ENCODE measurements at places on chromosomes 3 and 15.

DNA sequence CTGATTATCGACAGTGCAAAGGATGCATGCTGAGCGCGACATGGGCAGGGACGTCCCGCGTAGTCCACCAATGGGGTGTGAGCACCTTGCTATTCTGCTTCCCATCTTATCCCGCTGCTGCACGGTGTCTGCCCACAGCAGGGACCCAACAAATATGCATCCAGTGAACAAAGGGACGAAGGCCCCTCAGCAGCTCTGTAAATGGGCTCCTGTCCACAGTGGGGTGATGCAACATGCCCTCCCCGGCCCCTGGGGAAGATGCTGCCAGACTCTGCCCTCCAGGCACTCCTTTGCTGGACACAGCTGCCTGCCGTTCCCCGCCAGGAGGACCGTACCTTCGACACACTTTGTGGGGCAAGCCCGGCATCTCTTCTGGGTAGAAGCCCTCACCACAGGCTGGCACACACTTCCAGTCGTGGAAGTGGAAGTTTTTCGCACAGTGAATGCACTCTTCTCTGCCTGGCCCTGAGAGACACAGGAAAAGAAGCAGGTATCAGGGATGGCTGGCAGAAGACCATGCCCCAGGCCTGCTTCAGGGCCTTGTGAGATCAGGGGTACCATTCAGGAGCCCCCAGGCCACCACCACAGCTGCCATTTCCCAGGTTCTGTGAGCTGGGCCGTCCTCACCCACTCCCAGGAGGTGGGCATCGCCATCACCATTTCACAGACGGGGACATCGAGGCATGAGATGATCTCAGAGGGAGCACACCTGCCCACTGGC is 18.2 kb upstream of the SNRPA1 start:
- DNase-seq = no peak

DNA sequence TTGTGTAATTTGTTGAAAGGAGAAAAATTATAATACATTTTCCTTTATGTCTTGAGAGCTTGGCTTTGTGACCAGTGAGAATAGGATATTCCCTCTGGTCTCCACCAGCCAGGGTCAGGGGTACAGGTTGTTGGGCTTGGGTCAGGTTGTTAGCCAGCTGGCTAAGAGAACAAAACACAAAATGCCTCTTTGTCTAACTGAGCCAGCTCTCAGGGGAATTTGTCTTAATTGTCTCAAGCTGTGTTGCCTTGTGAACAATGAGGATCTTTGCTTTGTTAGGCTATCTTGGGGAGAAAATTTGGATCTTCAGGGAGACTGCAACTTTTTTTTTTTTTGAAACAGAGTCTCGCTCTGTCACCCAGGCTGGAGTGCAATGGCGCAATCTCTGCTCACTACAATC is 17.7 kb upstream of the GK5 start:
- no peak for DNase-seq

- DNase-seq = no peak
Observed at GRCh38 chr3:115648559-115648958, 25.2 kb downstream of the GAP43 start.

GRCh38 chr15:65254356-65254755 is 32.3 kb downstream of the PARP16 start:
- DNase-seq = no peak

DNA sequence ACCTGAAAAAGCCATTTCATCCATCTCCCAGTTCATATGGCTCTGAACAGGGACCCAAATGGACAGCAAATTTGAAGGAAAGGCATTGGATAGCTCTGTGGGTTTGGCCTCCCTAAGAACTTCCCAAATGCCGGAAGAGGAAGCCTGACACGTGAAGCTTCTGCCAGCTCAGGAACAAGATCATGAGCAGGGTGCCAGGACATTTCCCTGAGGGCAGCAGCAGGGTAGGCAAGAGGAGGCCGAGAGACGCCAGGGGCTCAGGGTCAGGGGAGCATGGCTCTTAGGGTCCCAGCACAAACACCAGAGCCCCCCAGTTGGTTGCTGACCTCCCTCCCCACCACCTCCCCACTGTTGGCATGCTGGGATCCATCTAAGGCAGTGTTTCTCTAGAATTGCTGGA is 187.5 kb downstream of the MEGF11 start:
- DNase-seq = no peak

DNA sequence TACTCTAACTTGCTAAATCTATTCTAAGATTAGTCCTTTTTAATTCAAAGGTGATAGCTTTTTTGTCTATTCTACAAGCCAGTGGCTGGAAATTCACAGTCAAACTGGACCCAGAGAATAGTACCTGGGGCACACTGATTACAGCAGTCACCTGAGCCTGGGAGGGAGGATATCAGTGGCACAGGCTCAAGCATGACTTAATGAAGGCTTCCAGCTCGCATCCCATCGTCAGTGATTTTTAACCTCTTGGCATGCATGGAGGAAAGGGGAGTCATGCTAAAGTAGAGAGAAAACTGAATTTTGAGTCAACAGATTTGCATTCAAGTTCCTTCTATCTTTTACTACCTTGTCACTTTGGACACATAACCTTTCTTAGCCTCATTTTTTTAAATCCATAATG is 24.8 kb downstream of the GOLIM4 start:
- DNase-seq = no peak

- DNase-seq = no peak
Observed at GRCh38 chr15:38631119-38632075, 66.8 kb upstream of the RASGRP1 start.

GRCh38 chr3:13162549-13163320 is 89.5 kb upstream of the IQSEC1 start:
- DNase-seq = no peak

- no peak for DNase-seq
Observed at GRCh38 chr3:923161-923910, 169.5 kb upstream of the CNTN6 start.

- no peak for DNase-seq
Observed at GRCh38 chr15:70167155-70167554, 69.4 kb upstream of the TLE3 start.

- DNase-seq = no peak
Observed at GRCh38 chr3:41682996-41683395, 278.9 kb downstream of the ULK4 start.

GRCh38 chr15:31786360-31786759 is 244.0 kb upstream of the CHRNA7 start:
- no peak for DNase-seq

DNA sequence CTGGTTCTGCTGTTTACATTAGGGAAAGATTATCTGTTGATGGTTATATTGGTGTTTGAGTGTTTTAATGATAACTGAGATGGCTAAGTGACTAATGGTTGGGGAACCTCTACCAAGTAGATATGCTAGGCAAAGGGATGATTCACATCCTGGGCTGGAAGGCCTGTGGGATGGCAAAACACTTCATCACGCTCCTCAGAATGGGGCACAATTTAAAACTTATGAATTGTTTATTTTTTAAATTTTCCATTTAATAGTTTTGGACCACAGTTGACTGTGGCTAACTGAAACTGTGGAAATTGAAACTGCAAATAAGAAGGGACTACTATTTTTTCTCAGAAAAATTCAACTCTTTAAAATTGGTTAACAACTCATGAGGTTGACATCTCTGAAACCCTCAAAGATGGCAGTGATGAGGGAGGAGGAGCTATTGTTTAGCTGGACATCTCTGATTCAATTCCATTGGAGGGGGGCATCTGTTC is 100.5 kb upstream of the ZBED2 start:
- DNase-seq = no peak

DNA sequence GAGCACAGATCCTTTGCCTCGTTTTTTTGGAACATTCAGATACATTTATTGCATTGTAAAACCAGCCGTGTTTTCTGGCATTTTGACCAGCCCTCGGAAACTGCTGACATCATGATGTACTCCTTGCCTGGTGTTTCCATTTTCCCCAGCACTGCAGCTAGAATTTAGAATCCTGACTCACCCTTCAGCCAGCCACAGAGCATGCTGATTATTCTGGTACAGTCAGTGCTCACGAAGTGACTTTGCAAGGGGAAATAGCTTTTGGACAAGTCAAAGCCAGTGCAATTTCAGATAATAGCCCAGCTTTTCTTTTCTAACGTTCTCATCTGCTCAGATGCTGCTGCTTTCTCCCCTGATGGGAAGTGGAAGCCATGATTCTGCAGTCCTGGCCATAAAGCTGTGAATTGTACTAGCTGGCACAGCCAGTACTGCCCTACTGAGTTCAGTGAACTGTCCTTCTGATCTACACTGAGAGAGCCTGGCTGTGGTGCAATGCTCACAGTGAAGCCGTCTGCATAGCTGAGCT is 12.1 kb upstream of the CNBP start:
- no peak for DNase-seq

DNA sequence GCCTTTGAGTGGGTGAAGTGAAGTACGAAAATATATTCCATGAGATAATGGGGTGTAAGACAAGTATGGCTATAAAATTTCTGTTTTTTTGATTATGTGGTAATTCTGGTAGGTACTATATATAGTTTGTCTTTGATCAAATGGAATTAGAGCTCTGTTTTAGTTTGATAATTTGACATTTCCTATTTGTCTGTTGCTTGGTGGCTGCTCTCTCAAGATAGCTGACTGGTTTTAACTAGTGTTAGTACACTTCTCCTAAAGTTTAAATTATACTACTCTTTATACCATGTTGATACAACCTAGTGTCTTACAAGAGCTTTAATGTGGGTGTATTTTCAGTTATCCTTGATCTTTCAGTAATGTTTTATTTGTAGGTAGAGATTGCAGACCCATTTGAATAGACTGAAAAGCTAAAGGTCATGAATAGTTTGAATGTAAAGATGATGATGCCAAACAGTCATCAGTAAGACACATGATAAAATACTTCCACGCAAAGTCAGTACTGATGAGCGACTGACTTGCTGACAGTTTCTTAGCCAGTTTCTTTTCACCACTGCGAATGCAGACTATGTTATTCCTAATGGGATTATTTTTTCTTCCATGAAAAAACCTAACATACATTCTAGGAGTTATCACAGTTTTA is 15.2 kb downstream of the SACM1L start:
- no peak for DNase-seq

DNA sequence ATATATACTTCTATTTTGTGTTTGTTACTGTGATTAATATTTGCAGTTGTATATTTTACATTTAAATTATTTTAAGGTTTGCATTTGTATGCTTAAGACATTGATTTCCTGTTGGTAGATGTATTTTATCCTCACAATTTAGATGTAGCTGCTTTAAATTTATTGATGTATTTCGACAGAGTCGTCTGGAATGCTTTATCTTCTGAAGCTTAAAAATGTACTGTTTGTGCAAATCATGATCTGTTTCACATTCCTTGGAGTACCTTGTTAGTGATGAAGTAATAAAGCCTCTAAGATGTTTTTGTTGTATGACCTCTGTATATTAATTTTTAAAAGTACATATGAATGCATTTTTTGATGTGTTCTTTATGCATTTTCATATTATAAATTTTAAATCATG is 1.9 kb downstream of the CHD2 start:
- no peak for DNase-seq

GRCh38 chr3:20344400-20344959 is 158.5 kb upstream of the SGO1 start:
- no peak for DNase-seq

DNA sequence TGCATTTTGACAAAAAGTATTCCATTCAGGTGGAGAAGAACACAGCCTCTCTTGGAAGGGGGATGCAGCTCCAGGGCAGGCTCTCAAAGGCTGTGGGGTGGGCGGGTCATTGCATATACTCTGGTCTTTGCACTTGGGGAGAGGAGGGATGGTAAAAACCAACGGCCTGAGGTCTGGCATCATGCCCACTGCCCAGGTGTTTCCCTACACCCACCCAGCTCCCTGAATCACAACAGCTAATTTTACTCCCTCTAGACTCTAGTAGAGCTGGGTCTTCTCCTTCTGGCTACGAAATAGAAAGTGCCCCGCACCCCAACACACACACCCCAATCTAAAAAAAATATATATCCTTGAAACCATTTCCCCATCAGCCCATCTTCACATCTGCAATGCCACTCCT is 1.0 kb downstream of the MYLK start:
- no peak for DNase-seq

DNA sequence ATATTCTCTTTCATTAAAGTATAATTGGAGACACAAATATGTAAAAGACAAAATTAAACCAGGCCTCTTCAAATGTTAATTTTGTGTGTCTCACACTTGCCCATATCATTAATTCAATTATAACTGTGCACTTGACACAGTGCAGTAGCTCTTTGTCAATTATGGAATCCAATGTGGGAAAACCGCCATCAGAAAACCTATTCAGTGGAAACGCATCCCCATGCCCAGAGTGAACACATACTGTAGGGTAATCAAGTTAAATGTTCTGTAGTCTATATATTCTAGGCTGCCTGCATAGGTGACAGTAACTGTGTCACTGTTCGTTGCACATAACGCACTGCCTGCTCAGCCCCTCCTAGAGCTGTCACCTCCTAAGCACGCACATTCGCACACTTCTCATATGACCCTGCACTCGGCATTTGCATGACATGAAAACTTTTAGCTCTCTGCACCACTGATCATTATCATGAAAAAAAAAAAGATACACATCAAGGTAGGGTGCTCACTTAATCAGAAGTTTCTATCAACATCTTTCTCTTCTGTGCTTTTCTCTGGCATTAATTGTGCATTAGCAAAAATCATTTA is 63.2 kb downstream of the MEIS2 start:
- no peak for DNase-seq

- DNase-seq = peak; percentile 63
Observed at GRCh38 chr3:50674349-50675178, at the start of gene DOCK3. Gene DOCK3, plus strand, starts transcription at chr3:50674927. Its CDS starts 337 bp downstream, at chr3:50675264.

GRCh38 chr15:36108541-36108940 is 470.9 kb upstream of the CDIN1 start:
- DNase-seq = no peak

DNA sequence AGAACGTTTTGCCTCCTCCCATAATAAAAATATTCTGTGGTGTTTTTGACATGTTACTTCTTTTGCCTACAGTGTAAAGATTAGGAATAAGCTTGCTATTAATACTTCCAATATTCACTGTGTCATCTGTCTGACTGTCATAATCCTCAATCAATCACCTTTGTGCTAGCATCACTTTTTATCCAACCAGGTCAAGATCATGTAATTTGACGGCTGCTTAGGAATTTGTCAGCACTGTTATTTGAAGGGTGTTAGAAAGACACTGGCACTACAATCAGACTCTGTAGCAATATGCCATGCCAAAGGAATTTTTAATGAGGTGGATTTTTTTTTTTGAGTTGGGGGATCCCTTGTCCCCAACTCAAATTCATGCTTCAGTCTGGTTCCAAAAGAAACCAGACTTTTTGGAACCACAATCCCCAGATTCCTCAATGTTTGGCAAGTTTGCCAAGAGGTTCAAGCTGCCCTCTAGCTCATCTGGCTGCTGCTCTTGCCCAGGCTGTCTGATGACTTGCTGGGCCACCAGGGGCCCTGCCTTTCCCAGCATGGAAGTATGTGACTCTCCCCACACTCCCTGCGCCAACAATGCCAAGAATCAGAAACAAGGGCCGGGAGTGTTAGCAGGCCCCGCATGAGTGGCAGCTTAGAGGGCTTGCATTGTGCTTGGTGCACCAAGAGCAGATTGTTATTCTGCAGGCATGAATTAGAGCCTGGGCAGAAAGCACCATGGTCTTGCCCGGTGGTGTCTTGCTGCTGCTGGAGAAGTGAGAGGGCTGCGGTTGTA is 58.6 kb upstream of the TSC22D2 start:
- no peak for DNase-seq

All from GM12892 (cell line).